Glutamatergic neuron (in vitro differentiated cells): ENCODE measurements at places on chromosomes 5 and 9. TPM values are rescaled to one million over a fixed set of nuclear protein-coding genes. Genes with fewer than 3 reads are reported as not detected.

DNA sequence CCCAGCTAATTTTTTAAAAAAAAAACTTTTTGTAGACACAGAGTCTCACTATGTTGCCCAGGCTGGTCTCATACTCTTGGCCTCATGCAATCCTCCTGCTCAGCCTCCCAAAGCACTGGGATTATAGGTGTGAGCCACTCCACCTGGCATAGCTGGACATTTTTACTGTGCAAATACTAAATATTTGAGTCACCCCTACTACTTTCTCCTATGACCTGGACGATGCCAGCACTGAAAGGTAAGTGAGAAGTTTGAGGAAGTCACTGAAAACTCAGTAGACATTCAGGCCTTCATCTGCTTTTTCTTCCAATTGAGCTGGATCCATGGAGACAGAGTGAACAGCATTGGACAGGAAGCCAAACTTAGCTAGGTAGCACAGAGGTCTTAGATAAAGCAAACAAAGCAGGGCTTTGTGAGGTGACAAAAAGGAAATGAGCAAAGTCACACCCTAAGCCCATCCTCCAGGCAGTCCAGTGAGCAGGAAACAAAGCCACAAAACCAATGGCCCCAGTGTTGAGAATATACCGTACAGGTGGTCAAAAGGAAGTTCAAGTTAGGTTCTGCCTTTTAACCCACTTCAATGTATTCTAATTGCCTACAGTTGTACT is 192.6 kb upstream of the RASA1 start:
- no peaks in the 10 kb centered on the region for H3K36me3 ChIP-seq
- H3K27ac ChIP-seq = no peak overlapping the region
- DNase-seq = no peak
- no peak overlapping the region for H3K4me3 ChIP-seq
- H3K27me3 ChIP-seq = no peaks in the 10 kb centered on the region

DNA sequence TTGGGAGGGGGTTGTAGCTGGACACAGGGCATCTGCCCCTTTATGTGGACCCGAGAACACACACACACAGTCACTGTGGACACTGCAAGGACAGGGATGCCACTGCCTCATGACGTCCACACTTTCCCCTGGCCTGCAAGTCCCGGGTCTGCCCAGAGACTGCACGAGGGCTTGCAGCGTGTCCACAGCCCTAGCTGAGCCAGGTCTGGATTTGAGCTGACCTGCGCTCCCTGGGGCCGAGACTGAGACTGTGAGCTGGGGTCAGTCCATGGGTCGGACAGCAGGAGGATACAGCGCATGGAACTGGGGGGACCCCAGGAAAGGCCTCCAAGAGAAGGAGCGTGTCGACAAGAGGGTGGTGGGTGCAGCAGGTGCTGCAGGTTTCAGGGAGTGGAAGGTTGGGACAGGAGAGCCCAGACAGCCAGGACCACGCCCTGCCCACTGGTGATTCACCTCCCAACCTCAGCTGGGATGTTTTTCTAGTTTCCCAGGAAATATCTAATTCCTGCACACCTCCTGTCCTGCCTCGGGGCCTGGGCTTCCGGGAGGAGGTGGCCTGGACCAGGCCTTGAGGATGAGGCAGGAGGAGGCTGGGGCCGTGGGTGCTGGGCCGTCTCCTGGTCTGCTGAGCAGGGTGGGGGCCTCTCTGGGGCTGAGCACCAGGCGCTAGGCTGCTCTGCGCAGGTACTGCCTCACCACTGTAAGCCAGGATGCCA is 806 bp upstream of the RNF224 start:
- no peak overlapping the region for H3K4me3 ChIP-seq
- no peak for DNase-seq
- H3K27me3 ChIP-seq = peaks cover 2% of the 10 kb centered on the region
- H3K36me3 ChIP-seq = no peaks in the 10 kb centered on the region
- peaks cover 2% of the 10 kb centered on the region for H3K4me1 ChIP-seq
- H3K27ac ChIP-seq = no peak overlapping the region

DNA sequence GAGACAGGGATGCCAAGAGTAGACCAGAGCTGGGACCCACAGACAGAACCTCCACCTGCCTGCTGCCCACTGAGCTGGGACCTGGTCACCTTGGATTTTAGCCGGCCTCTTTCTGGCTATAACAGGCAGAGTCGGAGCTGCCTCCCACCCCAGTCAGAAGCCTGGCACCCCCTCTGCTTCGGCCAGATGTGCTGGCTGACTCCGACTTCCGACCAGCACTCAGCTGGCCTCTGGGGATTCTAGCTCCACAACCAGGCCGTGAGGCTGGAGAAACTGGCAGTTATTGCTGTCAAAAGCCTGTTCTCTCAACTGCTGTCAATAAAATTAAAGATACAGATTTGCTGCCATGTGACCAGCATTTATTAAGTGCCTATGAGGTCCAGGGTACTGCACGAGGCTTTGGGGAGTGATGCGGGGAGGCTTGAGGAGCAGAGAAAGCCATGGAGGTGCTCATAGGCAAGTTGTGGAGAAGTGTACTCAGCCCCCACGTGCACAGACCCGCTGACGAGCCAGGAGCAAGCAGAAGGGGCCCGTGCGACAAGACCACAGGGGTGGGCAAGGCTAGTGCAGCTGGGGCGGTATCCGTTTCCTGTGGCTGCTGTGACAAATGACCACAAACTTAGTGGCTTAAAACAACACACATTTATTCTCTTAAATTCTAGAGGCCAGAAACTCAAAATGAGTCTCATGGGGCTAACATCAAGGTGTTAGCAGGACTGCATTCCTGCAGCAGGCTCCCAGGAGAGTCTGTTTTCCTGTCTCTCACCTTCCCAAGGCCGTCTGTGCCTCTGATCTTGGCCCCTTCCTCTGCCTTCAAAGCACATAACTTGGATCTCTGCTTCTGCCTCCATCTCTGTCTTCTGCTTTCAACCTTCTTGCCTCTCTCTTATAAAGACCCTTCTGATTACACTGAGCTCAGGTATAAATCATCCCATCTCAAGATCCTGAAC is 13.1 kb downstream of the GFI1B start:
- DNase-seq = no peak
- no peak overlapping the region for H3K4me3 ChIP-seq
- no peaks in the 10 kb centered on the region for H3K27me3 ChIP-seq
- H3K4me1 ChIP-seq = peaks cover 2% of the 10 kb centered on the region
- peaks cover 9% of the 10 kb centered on the region for H3K36me3 ChIP-seq
- H3K27ac ChIP-seq = no peak overlapping the region

GRCh38 chr9:90058182-90058763 is 453.5 kb downstream of the GADD45G start:
- no peak overlapping the region for H3K27ac ChIP-seq
- DNase-seq = no peak
- H3K27me3 ChIP-seq = peaks cover 3% of the 10 kb centered on the region
- H3K4me3 ChIP-seq = peak overlapping the region; percentile 17
- H3K36me3 ChIP-seq = peaks cover 10% of the 10 kb centered on the region

DNA sequence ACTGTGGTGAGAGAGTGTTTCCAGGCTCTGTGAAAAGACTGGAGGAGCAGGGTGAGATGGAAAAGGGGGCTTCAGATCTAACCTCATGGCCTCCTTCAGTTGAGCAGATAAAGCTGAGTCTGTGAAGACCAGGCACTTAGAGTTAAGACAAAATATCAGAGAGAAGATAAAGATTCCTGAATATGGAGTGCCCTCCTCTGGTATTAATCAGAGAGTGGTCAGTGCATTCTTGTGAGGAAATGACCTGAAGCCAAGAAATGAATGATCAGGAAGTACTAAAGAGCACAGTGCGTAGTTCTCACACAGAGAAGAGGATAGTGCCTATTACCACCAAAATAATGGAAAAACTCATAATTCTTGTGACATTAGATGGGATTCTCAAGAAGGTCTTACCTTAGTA is 1417.0 kb upstream of the ACO1 start:
- H3K36me3 ChIP-seq = no peaks in the 10 kb centered on the region
- no peak overlapping the region for H3K4me3 ChIP-seq
- peaks cover 1% of the 10 kb centered on the region for H3K4me1 ChIP-seq
- H3K27ac ChIP-seq = no peak overlapping the region
- no peak for DNase-seq

DNA sequence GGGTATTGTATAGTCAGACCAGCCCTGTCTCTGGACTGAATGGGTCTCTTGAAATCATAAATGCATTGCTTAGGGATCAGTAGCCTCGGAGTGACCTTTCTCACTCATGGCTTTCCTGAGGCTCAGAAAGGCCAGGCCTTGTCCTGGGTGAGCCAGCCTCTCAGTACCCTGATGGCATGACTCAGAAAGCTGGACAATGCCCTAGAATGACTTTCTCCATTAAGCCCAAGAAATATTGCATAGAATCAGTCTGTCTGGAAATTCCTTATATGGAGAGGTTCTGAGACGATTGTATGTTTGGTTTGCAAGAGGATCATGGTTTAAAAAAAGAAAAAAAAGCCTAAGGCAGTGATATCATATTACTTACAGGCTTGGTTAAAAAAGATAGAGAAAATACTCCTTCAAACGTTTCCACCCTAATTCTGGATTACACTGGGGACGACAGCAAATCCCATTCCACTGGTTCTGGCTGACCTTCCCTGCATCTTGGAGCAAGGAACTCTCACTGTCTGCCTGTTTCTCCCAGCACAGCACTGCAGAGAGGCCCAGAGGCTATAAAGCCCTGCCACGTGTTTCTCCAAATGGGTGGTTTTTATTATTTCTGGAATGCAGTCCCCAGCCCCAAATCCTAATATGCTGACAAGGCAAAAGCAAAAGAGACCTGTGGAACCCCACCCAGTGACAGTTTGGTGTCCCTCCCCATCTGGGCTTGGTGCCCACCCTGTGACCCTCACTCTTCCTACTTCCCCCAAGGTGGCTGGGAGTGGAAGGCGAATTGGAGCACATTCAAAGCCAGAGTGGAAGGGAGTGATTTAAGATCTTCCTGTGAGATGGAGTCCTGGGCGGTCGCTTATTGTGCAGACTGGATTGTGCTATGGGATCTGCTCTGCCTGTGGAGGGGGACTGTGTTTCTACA is 34.4 kb downstream of the MAP1B start:
- H3K4me3 ChIP-seq = peak overlapping the region; percentile 68
- peaks cover 19% of the 10 kb centered on the region for H3K27me3 ChIP-seq
- peak overlapping the region; percentile 80 for H3K27ac ChIP-seq
- peaks cover 9% of the 10 kb centered on the region for H3K36me3 ChIP-seq
- no peak for DNase-seq
- peaks cover 79% of the 10 kb centered on the region for H3K4me1 ChIP-seq

GRCh38 chr5:156819967-156820581 is 30.0 kb upstream of the PPP1R2B start:
- peaks cover 13% of the 10 kb centered on the region for H3K4me1 ChIP-seq
- DNase-seq = peak; percentile 26
- no peaks in the 10 kb centered on the region for H3K36me3 ChIP-seq
- no peak overlapping the region for H3K27ac ChIP-seq
- no peak overlapping the region for H3K4me3 ChIP-seq
- peaks cover 3% of the 10 kb centered on the region for H3K27me3 ChIP-seq

- peak; percentile 69 for DNase-seq
- peaks cover 3% of the 10 kb centered on the region for H3K27me3 ChIP-seq
- peak overlapping the region; percentile 95 for H3K4me3 ChIP-seq
- H3K27ac ChIP-seq = no peak overlapping the region
These were observed 215.5 kb downstream of the PDZD2 start for GRCh38 chr5:31854181-31855133.

DNA sequence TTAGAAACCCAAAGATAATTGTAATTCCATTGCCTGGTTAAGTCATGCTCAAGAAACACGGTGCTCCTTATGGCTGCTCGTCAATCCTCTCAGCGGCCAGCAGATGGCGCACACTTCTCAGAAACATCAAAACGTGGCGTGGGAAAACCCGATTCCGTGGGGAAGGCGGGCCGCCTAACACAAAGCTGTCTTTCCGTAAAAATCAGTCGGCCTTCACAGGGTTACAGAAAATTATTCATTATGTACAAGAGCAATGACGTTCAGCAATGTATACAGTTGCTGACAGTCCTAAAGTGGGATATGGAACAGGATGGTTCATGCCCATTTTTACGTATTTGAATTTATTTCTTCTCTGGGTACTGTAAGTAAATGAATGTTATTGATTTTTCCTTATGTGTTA is 83.5 kb downstream of the PDE4D start:
- no peaks in the 10 kb centered on the region for H3K27me3 ChIP-seq
- H3K4me1 ChIP-seq = peaks cover 7% of the 10 kb centered on the region
- peak; percentile 88 for DNase-seq
- H3K4me3 ChIP-seq = peak overlapping the region; percentile 53
- no peak overlapping the region for H3K27ac ChIP-seq

DNA sequence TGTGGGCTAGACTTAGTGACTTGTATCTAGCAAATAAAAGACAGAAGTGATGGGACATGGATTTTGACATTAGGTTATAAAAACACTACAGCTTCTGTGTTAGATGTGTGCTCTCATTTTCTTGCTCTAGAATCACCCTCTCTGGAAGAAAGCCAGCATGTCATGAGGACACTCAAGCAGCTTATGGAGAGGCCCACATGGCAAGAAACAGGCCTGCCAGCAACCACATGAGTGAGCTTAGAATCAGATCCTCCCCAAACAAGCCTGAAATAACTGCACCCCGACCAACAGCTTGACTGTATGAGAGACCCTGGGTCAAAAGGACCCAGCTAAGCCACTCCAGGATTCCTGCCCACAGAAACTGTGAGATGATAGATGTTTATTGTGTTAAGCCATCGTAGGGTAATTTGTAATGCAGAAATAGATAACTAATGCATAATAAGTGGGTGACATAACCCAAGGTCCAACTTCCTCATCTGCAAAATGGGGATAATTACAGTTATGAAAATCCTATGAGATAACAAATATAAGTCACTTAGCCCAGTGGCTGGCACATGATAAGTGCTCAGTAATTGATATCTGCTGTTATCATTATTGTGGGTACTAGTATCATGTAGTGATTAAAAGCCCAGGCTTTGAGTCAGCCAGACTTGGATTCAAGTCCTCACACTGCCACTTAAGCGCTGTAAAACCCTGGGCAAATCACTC is 86.5 kb downstream of the KLHL3 start:
- no peaks in the 10 kb centered on the region for H3K4me1 ChIP-seq
- H3K4me3 ChIP-seq = no peak overlapping the region
- H3K27ac ChIP-seq = no peak overlapping the region
- DNase-seq = no peak

- no peak overlapping the region for H3K4me3 ChIP-seq
- no peaks in the 10 kb centered on the region for H3K27me3 ChIP-seq
- no peaks in the 10 kb centered on the region for H3K4me1 ChIP-seq
- no peak for DNase-seq
These were observed 275.3 kb downstream of the HTR1A start for GRCh38 chr5:63686938-63687337.

GRCh38 chr5:138336952-138337684 is 948 bp upstream of the FAM53C start:
- H3K36me3 ChIP-seq = no peaks in the 10 kb centered on the region
- peak overlapping the region; percentile 91 for H3K4me3 ChIP-seq
- peak; percentile 85 for DNase-seq
- H3K27ac ChIP-seq = peak overlapping the region; percentile 100
- peaks cover 14% of the 10 kb centered on the region for H3K27me3 ChIP-seq

Gene GFI1B
- not detected for total RNA-seq

Gene ADGRD2
- not detected for total RNA-seq

Gene SLC6A19
- total RNA-seq = not detected
